ENCODE measurements at places on chromosomes 5 and 9.

DNA sequence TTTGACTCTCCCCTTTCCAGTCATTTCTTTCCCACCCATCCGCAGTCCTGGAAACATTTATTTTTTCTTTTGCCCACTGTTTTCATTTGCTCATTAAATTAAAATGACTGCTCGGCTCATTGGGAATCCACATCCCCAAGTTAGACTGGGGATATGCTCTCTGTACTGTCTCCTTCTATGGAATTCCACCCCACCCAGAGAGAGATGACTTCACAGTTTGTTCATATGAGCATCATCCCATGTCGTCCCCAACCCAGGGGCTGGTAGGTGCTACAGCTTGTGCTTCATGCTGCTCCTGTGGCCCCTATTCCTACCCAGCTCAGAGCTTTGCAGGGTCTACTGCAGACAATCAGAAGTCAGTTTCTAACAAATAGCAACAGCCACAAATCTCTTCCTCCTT, 16.5 kb upstream of the RARS1 start:
- no peak for DNase-seq

- no peak for DNase-seq
Measured at GRCh38 chr5:58731641-58732040, 148.8 kb downstream of the RAB3C start.

DNA sequence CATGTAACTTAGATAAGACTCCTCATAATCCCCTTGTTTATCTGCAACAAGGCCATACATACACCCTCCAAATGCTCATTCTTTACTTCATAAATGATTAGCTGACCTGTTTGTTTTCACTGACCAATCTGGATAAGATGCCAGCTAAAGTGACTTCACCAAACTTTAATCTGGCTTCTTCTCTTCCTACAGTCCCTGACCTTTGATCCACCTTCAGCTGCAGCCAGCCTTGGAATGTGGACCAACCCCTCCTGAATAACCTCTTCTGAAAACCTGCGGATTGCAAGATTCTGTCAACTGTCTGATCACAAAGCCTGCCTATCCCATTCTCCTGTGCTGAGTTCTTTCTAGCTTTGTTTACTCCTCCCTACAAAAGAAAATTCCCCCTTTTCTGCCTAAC, 476.8 kb downstream of the LRRC70 start:
- no peak for DNase-seq

- no peak for DNase-seq
Measured at GRCh38 chr5:129499208-129499852, 39.2 kb downstream of the ADAMTS19 start.

DNA sequence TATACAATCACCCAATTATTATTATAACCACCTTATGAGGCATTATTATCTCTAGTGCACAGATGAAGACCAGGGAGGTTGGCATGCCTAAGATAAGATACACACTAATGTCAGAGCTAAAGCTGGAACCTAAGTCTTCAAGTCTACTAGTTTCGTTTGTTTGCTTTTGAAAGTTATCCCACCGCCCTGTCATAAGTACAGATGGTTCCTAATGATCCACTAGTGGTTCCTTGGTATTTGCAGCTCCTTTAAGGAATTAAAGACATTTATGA, 14.1 kb downstream of the NDUFA8 start:
- no peak for DNase-seq

DNA sequence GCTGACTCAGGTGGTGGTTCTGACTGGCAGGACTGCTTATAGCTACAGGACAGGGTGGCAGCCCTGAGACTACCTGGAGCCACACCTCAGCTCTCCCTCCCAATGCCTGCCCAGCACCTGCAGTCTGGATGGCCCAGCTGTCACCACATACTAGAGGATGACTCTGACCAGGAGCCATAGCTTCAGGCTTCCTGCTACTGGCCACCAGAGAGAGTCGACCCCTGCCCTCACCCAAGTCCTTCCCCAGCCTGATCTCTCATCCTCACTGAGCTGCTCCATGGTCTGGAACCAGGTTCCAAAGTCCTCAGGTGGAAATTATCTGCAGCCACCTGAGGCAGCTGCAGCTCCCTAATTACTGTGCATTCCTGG, 25.6 kb upstream of the TDRD7 start:
- DNase-seq = no peak

DNA sequence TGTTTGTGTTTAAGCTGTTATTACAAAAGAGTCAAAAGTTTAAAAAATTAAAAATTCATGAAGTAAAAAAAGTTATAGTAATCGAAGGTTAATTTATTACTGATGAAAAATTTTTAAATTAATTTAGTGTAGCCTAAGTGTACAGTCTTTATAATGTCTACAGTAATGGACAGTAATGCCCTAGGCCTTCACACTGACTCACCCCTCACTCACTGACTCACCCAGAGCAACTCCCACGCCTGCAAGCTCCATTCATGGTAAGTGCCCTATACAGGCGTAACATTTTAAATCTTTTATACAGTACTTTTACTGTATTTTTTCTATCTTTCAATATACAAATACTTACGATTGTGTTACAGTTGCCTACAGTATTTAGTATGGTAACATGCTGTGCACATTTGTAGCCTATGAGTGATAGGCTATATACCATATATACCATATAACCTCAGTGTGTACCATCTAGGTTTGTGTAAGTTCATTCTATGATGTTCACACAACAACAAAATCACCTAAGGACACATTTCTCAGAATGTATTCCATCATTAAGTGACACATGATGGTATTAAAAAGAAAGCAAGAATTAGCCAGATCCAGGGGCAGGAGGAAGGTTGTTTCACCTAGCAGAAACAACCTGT, 40.1 kb downstream of the DCAF10 start:
- DNase-seq = no peak

- no peak for DNase-seq
Measured at GRCh38 chr9:27654629-27655285, 81.5 kb upstream of the C9orf72 start.

GRCh38 chr5:149289301-149289700, 17.6 kb downstream of the AFAP1L1 start:
- no peak for DNase-seq

DNA sequence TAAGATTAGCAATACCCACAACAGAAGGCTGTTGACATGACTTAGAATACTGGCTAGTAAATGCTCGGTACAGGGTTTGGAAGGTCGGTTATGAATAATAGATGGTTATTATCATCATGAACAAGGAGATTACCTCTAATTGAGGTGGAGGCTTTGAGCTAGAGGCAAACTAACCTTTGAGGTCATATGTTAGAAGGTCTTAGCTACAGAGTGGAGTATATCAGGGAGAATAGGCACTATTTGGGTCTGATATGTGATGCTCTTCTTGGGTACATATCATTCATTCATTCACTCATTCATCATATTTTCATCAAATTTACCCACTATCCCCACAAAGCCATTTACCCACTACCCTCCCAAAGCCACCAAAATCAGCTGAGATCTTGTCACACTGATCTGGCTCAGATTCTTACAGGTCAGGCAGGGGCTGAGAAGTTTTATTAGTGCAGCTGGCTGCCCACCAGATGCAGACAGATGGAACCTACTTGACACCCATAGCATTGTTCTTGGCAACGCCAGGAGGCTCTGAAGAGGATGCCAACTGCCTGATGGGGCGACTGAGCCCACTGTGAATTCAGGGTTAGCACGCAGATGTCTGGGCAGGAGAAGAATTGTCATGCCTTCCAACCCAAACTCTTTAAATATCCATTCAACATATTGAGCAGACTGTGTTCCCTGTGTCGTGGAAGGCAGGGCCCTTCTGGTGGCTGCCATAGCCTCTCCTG, 90.2 kb upstream of the SH3PXD2B start:
- DNase-seq = no peak
